ENCODE measurements at places on chromosomes 2 and 18. TPM values are rescaled to one million over a fixed set of nuclear protein-coding genes. Genes with fewer than 3 reads are reported as not detected.
A peak's percentile ranks its signal among the peaks of the same experiment; 100 is the strongest.

The FABP1 gene
- total RNA-seq: not detected

The MAPRE3 gene
- 48.9 TPM for total RNA-seq

DNA sequence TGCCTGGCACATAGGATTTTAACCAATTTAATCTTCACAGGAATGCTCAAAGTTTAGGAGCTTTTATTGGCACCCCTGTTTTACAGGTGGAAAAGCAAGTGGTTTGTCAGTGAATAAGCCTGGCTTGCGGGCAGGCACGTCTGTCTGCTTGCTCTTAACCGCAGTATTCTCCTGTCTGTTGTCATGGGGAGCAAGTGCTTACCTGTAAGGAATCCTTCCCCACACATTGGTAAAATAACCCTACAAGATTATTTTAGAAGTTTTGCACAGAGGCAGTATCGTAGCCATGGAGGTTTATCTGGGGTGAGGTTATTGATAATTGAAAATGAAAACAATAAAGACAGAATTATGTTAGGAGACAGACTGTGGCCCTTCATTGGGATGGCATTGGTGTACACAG, 174.9 kb downstream of the AGAP1 start:
- no peak for DNase-seq

- DNase-seq: no peak
Observed at GRCh38 chr2:175811971-175812370, 190.1 kb downstream of the LNPK start.

- no peak for DNase-seq
Observed at GRCh38 chr2:58357521-58357920, 116.4 kb upstream of the FANCL start.

DNA sequence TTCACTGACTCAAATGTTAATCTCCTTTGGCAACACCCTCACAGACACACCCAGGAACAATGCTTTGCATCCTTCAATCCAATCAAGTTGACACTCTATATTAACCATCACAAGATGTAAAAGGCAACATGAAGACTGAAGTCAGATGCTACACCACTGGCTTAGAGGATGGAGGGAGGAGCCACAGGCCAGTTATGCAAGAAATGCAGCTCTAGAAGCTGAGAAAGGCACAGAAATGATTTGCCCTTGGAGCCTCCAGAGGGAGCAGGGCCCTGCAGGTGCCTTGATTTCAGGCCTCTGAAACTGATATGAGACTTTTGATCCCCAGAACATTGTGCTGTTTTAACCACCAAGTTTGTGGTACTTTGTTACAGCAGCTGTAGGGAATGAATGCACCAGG, 276.3 kb downstream of the KCNS3 start:
- DNase-seq: no peak

GRCh38 chr2:222756362-222756831, 84.9 kb downstream of the MOGAT1 start:
- no peak for DNase-seq

The TMEM198 gene
- 1.8 TPM for total RNA-seq

GRCh38 chr18:50409236-50409635, 34.4 kb downstream of the SKA1 start:
- no peak for DNase-seq

The EFR3B gene
- total RNA-seq: 4.8 TPM

- no peak for DNase-seq
Observed at GRCh38 chr2:196376984-196377877, 205.9 kb upstream of the STK17B start.

DNA sequence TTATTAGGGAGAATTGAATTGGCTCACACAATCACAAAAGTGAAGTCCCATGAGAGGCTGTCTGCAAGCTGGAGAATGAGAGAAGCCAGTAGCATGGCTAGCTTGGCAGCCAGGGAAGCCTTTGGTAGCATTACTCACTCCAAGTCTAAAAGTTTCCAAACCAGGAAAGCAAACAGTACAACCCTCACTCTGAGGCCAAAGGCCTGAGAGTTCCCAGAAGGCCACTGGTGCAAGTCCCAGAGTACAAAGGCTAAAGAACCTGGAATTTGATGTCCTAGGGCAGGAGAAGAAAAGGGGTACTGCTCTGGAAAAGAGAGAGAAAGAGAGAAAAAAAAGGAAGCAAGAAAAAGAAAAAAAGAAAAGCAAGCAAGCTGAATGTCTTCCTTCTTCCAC, 318.2 kb downstream of the RND3 start:
- peak; percentile 67 for DNase-seq

- no peak for DNase-seq
Observed at GRCh38 chr2:24214880-24215279, 40.0 kb downstream of the FAM228A start.

The GKN2 gene
- not detected for total RNA-seq

- no peak for DNase-seq
Observed at GRCh38 chr2:224976629-224977525, 65.4 kb downstream of the DOCK10 start.

The GPR45 gene
- not detected for total RNA-seq

- no peak for DNase-seq
Observed at GRCh38 chr2:15334644-15335326, 226.3 kb downstream of the NBAS start.

- DNase-seq: no peak
Observed at GRCh38 chr18:46627136-46627535, 29.9 kb downstream of the LOXHD1 start.

DNA sequence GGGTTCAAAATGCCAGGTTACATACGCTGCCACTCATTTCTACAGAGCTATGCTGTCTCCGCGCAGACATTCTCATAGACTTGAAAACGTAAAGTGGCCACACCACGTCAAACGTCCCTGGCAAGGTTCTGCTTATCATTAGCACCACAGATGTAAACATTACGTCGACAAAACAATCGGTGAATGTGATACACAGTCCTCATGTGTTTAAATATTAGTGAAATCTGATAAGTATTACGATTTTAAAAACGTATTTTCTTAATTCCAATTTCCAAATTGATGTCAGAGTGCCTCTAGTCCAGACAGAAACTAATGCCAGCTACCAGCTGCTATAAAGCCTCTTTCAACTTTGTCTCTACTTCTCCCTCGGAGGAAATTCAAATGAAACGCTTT, 1.2 kb downstream of the STK17B start:
- DNase-seq: no peak

- DNase-seq: no peak
Observed at GRCh38 chr18:59143441-59143840, 3.8 kb downstream of the SEC11C start.

- no peak for DNase-seq
Observed at GRCh38 chr2:166464187-166464586, 29.9 kb downstream of the SCN7A start.

The POTEE gene
- 0.53 TPM for total RNA-seq

DNA sequence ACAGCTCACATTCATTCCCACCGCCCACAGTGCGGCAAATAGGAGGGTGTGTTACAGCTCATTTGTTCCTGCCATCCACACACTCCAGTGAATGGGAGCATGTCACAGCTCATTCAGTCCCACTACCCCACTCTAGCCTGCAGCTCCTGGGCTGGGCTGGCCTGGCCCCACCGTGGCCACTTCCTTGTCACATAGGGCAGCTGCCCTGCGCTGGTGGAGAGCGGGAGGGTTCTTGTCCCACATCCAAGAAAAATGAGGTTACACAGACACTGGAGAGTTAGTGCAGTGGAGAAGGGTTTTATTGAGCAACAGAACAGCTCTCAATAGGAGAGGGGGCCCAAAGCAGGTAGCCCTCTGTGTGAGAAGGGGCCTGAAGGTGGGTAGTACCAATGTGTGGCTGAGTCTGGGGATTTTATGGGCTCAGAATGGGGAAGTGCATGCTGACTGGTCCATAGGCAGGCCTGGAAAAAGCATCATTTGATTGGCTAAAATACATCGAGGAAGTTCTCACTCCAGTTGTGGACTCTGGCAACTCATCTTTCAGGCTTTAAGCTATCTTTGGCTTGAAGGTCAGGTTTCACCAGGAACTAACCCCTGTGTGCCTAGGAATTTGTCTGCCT, 249.7 kb downstream of the ETAA1 start:
- DNase-seq: no peak

DNA sequence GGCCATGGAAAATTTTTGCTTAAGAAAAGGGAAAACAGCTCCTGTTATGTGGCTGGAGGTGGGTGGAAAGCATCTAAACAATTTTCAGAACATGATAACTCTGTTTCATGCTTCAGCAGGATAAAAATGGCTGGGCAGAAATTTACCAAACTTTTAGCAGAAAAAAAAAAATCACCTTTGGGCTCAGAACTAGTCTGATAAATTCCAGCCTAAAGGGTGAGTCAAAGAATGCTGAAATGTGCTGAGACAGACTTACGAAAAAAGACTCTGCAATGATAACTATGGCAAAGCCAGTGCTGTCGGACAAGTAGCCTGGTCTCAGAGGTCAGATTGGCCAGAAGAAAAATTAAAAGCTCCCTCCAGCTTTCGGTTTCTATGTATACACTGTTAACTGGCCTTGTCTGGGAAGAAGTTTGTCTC, 123.6 kb downstream of the LRATD1 start:
- DNase-seq: no peak

DNA sequence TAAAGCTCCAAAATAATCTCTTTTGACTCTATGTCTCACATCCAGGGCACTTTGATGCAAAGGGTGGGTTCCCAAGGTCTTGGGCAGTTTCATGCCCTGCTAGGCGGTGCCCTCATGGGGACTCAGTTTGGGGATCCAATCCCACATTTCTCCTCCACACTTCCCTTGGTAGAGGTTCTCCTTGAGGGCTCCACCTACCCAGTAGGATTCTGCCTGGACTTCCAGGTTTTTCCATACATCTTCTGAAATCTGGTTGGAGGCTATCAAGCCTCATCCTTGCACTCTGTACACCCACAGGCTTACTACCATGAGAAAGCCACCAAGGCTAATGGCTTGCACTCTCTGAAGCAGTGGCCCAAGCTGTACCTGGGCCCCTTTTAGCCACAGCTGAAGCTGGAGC, 49.8 kb upstream of the ERMN start:
- no peak for DNase-seq

The XDH gene
- not detected for total RNA-seq

DNA sequence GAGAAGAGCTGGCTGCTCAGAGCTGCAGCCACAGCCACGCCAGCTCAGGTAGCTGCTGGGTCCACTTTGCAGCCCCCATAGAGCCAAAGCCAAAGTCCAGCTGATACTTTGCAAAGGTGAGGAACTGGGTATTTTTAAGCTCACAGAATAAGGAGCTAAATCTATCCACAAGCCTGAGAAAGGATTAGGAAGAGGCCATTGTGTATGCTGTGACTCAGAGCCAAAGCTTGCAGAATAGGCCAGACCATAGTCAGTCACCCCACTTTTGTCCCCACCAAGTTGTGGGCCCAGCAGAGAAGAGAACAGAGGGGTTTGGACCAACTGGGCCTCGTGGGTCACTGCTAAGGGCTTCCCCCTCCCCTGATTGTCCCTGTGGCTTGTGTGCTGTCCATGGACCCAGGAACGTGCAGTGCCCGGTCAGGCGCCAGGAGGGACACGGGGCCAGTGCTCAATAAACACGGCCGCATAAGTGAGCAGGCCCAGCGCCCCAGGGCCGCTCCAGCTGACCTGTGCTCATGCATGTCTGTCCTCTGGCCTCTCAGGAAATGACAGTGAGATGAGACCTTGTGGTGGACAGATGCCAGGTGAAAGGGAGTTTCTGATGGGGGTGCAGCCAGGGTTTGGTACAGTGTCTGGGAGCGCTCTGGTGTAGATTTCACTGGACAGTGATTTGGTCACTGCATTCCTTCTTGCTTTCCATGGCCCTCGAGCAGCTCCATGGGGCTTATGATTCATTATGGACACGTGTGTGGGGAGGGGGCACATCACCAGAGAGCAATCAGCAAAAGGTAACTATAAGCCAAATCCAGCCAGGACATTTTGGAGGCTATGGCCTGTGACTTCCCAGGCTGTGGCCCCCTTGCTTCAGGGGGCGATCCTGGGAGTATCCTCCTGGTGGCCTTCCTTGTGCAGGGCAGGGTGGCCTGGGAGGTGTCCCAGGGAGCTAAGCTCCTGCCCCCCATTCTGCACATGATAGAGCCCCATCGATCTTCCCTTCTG, 31.3 kb downstream of the MAL start:
- peak; percentile 48 for DNase-seq

- DNase-seq: no peak
Observed at GRCh38 chr18:30556112-30556511, 486.4 kb downstream of the DSC3 start.

DNA sequence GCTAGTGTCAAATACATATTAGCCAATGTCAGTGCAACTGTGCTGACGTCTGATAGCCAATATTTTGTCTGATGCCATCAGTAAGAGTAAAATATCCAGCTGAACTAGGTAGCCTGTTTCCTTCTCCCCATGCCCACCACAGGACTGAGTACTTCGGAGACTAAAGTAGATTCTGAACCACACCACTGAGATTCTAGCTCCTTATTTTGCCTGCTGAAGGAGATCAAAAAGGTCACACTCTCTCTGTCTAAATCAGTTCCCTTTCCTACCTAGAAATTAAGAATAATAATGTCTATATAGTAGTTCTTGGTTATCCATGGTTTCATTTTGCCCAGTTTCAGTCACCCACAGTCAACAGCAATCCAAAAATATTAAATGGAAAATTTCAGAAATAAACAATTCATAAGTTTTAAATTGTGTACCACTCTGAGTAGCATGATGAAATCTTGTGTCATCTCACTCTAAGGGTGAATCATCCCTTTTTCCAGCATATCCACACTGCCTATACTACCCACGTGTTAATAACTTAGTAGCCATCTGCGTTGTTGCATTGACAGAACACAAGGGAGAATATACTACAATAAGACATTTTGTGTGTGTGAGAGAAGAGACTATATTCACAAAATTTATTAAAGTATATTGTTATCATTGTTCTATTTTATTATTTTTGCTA, 1043.3 kb upstream of the PIK3C3 start:
- no peak for DNase-seq

DNA sequence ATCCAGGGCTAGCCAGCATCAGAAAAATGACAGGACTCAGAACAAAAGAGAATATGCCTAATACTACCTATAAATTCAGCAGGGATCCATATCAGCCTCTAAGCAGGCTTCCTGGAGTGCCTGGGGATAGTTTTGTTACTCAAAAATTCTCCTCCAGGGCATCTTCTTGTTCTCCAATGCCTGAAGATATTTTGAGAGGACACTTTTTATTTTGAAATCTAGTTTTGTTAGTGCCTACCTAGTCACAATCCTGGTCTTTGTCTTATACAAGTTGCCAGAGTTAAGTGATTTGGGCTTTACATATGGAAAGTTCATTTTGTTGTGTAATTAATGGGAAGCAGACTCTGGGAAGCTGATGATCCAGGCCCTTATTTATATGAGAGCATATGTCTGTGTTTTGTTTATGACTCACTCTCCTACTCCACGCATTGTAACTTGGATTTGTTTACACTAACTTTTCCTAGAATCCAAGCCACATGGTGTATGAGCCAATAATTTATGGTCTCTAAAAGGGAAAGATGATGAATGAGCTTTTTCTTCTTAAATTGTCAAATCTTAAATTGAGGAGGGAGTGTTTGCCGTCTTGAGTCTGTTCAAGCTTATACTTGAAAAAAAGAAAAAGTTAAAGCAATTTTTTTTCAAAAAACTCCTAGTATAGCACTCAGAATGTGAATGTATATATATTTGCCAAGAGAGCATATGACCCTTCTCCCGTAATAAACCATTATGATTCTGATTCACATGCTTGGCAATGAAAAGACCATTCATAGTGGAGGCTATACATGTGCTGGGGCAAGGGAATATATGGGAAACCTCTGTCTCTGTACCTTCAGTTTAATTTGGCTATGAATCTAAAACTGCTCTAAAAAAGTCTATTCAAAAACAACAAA, 370.3 kb downstream of the SETBP1 start:
- no peak for DNase-seq

GRCh38 chr2:173087793-173088496, 12.3 kb downstream of the MAP3K20 start:
- DNase-seq: no peak

The CNTNAP5 gene
- total RNA-seq: not detected
